IMR-90 (cell line): ENCODE measurements at places on chromosomes 12 and 14. TPM values are rescaled to one million over a fixed set of nuclear protein-coding genes. Genes with fewer than 3 reads are reported as not detected.
A peak's percentile ranks its signal among the peaks of the same experiment; 100 is the strongest.

GRCh38 chr12:114140576-114140975 lies 174.5 kb upstream of the RBM19 start:
- H3K4me1 ChIP-seq = no peaks in the 10 kb centered on the region
- peaks cover 2% of the 10 kb centered on the region; the same call in 1 of the 2 replicates for H3K27me3 ChIP-seq
- no peaks in the 10 kb centered on the region for H3K36me3 ChIP-seq
- DNase-seq = no peak

Gene CIDEB
- under 0.01 TPM in 2 replicates for total RNA-seq

Gene TRIM9
- under 0.01 TPM in 2 replicates for total RNA-seq

- H3K27ac ChIP-seq = no peak overlapping the region
- no peak overlapping the region for H3K4me3 ChIP-seq
- 0 out of 2 replicates have a peak, but pooled peaks cover 2% of the 10 kb centered on the region for H3K27me3 ChIP-seq
- no peak for DNase-seq
- no peaks in the 10 kb centered on the region for H3K36me3 ChIP-seq
Measured at GRCh38 chr12:120006258-120006975, 17.4 kb downstream of the BICDL1 start.

GRCh38 chr12:94586589-94587259 lies 63.6 kb downstream of the TMCC3 start:
- no peak overlapping the region for H3K27ac ChIP-seq
- no peaks in the 10 kb centered on the region for H3K4me1 ChIP-seq
- peaks cover 11% of the 10 kb centered on the region for H3K27me3 ChIP-seq
- no peak for DNase-seq
- H3K4me3 ChIP-seq = no peak overlapping the region

Gene EPYC
- not detected in 2 replicates for total RNA-seq

DNA sequence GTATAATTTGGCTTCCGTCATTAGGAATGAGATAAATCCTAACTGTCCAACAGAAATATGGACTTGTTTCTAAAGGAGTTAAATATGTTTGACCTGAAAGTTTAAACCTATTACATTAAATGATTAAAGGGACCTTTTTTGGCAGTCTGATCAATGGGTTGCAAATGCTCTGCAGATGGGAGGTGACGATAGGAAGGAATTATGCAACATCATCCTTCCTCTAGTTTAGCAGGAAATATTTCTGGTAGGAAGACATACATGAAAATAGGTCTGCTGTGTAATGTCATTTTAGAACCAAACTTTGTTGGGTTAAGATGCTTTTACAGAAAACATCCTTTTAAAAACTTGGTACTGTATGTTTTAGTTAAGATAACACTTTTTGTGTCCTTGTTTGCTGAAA lies 2.6 kb downstream of the LRRC10 start:
- no peaks in the 10 kb centered on the region for H3K4me1 ChIP-seq
- no peak for DNase-seq
- no peak overlapping the region for H3K4me3 ChIP-seq
- H3K27ac ChIP-seq = no peak overlapping the region

DNA sequence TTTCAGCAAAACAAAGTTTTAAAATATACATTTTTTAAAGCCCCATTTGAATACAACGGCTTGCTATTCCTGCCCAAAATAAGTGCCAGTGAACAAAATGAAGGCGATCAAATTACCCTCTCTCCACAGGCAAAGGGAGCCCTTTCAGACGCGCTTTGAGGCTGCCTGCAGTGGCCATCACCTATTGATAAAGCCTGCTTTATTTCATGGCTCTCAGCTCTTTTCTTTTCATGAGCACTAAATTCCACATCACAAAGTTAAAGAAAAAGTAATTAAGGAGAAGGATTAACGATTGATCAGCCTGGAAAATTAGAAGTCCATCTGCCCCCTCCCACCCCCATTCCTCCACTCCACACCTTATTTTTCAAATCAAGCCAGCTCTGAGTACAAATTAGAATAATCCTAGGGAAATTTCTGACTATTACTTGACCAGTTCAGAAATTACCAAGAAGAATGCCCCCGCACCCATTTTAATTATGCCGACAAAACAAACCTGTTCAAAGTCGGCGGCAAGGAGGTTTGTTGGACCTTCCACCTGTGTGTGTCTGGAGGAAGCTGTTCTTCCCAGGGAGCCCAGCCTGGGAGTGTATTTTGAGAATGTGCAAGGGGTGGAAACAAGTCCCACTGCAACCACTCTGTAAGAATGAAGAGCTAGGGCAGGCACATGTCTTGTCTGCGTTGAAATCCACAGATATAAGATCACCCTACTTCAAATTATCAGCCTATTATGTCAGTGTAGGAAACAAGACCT lies 64.2 kb upstream of the RIC8B start:
- DNase-seq = no peak
- no peaks in the 10 kb centered on the region for H3K4me1 ChIP-seq
- no peak overlapping the region for H3K4me3 ChIP-seq
- H3K27me3 ChIP-seq = peaks cover 18% of the 10 kb centered on the region
- no peaks in the 10 kb centered on the region for H3K36me3 ChIP-seq
- no peak overlapping the region for H3K27ac ChIP-seq

- 0 out of 2 replicates have a peak, but pooled peaks cover 7% of the 10 kb centered on the region for H3K4me1 ChIP-seq
- no peak overlapping the region for H3K27ac ChIP-seq
- no peaks in the 10 kb centered on the region for H3K36me3 ChIP-seq
- H3K4me3 ChIP-seq = no peak overlapping the region
- no peaks in the 10 kb centered on the region for H3K27me3 ChIP-seq
Measured at GRCh38 chr14:95537298-95538089, 2.6 kb downstream of the GLRX5 start.

DNA sequence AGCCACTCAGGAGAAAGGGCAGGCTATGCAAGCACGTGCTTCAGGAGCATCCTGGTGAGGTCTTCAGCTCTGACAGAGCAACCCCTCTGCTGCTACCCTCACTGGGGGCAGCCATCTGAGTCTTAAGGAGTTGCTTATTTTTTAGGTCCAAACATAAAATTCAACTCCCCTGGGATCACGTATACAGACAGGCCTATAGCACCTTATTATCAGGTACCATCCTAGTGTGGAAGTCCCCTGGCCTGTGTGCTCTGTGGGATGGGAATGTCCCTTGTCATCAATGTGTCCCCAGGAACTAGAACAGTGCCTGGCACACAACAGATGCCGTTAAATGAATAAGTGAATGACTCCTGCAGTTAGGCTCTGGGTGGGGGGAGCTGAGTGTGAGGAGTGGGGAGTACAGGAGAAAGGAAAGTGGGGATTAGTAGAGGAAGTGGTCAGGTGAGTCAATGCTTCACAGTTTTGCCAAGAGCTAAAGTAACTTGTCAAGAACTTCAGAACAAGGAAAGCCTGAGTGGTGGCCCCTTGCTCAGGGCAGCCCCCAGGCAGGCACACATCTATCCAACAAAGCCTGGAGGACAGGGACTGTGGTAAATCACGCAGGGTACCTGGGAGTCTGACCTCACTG lies 33.5 kb downstream of the DAD1 start:
- H3K27ac ChIP-seq = no peak overlapping the region
- peak; percentile 52 for DNase-seq
- no peaks in the 10 kb centered on the region for H3K27me3 ChIP-seq

- peak; percentile 61 for DNase-seq
- peaks cover 20% of the 10 kb centered on the region for H3K36me3 ChIP-seq
- no peak overlapping the region for H3K4me3 ChIP-seq
- H3K27me3 ChIP-seq = no peaks in the 10 kb centered on the region
Measured at GRCh38 chr12:132153501-132154340, 9.5 kb downstream of the NOC4L start.

Gene TAS2R13
- total RNA-seq = 0.90 and 1.4 TPM in 2 replicates

Gene ATG14
- total RNA-seq = 12.4 and 13.3 TPM in 2 replicates

DNA sequence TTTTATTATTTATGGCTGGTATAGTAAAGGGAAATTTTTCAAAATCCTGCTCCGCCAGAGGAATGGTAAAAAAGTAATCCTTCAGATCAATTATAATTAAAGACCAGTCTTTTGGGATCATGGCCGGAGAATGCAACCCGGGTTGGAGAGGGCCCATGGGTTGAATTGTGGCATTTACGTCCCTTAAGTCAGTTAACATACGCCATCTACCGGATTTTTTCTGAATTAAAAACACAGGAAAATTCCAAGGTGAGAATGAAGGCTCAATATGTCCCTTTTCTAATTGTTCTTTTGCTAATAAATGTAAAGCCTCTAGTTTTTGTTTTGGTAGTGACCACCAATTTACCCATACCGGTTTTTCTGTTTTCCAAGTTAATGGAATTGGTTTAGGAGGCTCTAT lies 602.8 kb downstream of the ALG10 start:
- no peak for DNase-seq
- H3K4me3 ChIP-seq = no peak overlapping the region
- H3K36me3 ChIP-seq = no peaks in the 10 kb centered on the region
- H3K27me3 ChIP-seq = no peaks in the 10 kb centered on the region
- H3K4me1 ChIP-seq = no peaks in the 10 kb centered on the region
- no peak overlapping the region for H3K27ac ChIP-seq

- peaks cover 2% of the 10 kb centered on the region; the same call in 1 of the 2 replicates for H3K4me1 ChIP-seq
- DNase-seq = no peak
- H3K27me3 ChIP-seq = no peaks in the 10 kb centered on the region
- H3K4me3 ChIP-seq = no peak overlapping the region
Measured at GRCh38 chr12:116400636-116401372, 123.3 kb upstream of the MED13L start.

DNA sequence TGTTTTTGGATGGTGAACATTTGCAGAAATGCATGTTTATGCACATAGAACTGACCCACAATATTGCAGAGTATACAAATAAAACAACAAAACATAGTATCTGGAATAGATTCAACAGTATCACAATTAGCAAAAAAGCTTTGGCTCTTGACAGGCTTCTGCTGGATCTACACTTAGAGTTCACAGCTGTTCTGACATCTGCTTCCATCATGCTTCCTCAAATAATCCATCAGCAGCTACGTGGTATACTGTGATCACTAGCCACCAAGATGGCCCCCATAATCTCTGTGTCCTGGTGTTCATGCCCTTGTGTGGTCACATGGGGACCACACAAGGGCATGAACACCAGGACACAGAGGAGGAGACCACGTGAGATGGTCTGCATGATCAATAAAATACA lies 166.6 kb upstream of the CCDC198 start:
- H3K27me3 ChIP-seq = no peaks in the 10 kb centered on the region
- no peaks in the 10 kb centered on the region for H3K4me1 ChIP-seq

- no peaks in the 10 kb centered on the region for H3K27me3 ChIP-seq
- peaks cover 37% of the 10 kb centered on the region for H3K4me1 ChIP-seq
- no peaks in the 10 kb centered on the region for H3K36me3 ChIP-seq
- no peak overlapping the region for H3K4me3 ChIP-seq
Measured at GRCh38 chr14:99748529-99748928, 44.7 kb upstream of the EML1 start.

- H3K36me3 ChIP-seq = no peaks in the 10 kb centered on the region
- no peaks in the 10 kb centered on the region for H3K4me1 ChIP-seq
- H3K4me3 ChIP-seq = no peak overlapping the region
- no peaks in the 10 kb centered on the region for H3K27me3 ChIP-seq
- H3K27ac ChIP-seq = no peak overlapping the region
Measured at GRCh38 chr12:30135776-30136175, 352.0 kb upstream of the TMTC1 start.

- H3K4me1 ChIP-seq = peaks cover 12% of the 10 kb centered on the region
- DNase-seq = no peak
- H3K27me3 ChIP-seq = no peaks in the 10 kb centered on the region
Measured at GRCh38 chr14:52039124-52039815, 29.6 kb downstream of the NID2 start.

Gene C1S
- 34.4 and 49.6 TPM in 2 replicates for total RNA-seq

GRCh38 chr12:108888031-108888430 lies 8.1 kb downstream of the DAO start:
- no peak for DNase-seq
- no peaks in the 10 kb centered on the region for H3K36me3 ChIP-seq
- H3K4me3 ChIP-seq = no peak overlapping the region
- H3K27me3 ChIP-seq = peaks cover 2% of the 10 kb centered on the region; the same call in 1 of the 2 replicates

Gene FOXA1
- under 0.01 and 0.18 TPM in 2 replicates for total RNA-seq

Gene CISTR
- not detected in 2 replicates for total RNA-seq

DNA sequence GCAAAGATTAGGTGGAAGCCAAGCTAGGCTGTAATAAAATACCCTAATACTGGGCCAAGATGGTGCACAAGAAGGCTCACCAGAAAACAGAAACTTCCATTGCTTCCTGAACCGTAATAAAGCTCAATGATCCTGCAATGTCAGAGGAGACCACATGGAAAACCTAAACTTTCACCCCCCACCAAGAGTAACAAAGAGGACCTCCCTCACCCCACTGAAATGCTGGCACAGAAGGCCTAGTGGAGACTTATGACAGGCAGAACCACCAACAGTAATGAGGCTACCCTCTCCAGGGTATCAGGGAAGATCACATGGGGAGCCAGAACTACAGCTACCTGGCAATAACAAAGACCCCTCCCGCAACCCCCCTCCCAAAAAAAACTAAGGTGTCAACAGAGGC lies 43.1 kb downstream of the CEP83 start:
- H3K27ac ChIP-seq = no peak overlapping the region
- no peak for DNase-seq
- H3K36me3 ChIP-seq = no peaks in the 10 kb centered on the region
- H3K27me3 ChIP-seq = no peaks in the 10 kb centered on the region

Gene ANKRD33
- under 0.01 TPM in 1 of 2 replicates, not detected in the other for total RNA-seq

- H3K36me3 ChIP-seq = no peaks in the 10 kb centered on the region
- no peaks in the 10 kb centered on the region for H3K4me1 ChIP-seq
- H3K4me3 ChIP-seq = no peak overlapping the region
- H3K27me3 ChIP-seq = peaks cover 4% of the 10 kb centered on the region; the same call in 1 of the 2 replicates
- DNase-seq = no peak
- H3K27ac ChIP-seq = no peak overlapping the region
Measured at GRCh38 chr14:77794357-77794756, 5.6 kb upstream of the ADCK1 start.

Gene NPAS3
- not detected in 2 replicates for total RNA-seq

Gene IFNG-AS1
- total RNA-seq = not detected in 2 replicates

Gene GPX2
- total RNA-seq = not detected in 2 replicates

Gene ABCD2
- total RNA-seq = not detected in 2 replicates

Gene METTL25
- total RNA-seq = 3.0 and 5.8 TPM in 2 replicates

GRCh38 chr12:105204916-105205315 lies 31.1 kb downstream of the APPL2 start:
- no peak overlapping the region for H3K4me3 ChIP-seq
- DNase-seq = peak; percentile 84

- peaks cover 17% of the 10 kb centered on the region for H3K36me3 ChIP-seq
- H3K4me3 ChIP-seq = no peak overlapping the region
- DNase-seq = no peak
- H3K4me1 ChIP-seq = peaks cover 2% of the 10 kb centered on the region; the same call in 1 of the 2 replicates
- no peaks in the 10 kb centered on the region for H3K27me3 ChIP-seq
- H3K27ac ChIP-seq = no peak overlapping the region; the same call in 1 of the 2 replicates
Measured at GRCh38 chr12:95674163-95674562, 116.4 kb downstream of the NTN4 start.
